ENCODE measurements at places on chromosomes 7 and 10.
A peak's percentile ranks its signal among the peaks of the same experiment; 100 is the strongest.

DNA sequence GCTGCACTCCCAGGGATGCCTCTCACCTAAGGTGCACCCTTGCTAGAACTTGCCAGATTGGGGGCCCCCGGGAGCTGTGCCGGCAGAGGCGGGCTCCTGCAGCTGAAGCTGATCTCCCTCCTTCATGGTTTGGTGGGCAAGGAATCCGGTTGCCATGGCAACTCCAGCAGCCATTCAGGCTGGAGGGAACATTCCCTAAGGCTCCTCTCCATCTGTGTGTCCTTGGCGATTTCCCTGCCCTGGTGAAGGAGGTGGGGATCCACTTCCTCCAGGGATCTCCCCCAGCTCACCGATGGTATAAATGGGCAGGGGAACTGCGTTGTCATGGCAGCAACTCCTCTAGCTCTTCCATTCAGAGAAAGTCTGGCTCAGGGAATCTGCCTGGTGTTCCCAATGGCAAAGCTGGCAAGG is 49.6 kb upstream of the GPR158 start:
- no peak for DNase-seq

DNA sequence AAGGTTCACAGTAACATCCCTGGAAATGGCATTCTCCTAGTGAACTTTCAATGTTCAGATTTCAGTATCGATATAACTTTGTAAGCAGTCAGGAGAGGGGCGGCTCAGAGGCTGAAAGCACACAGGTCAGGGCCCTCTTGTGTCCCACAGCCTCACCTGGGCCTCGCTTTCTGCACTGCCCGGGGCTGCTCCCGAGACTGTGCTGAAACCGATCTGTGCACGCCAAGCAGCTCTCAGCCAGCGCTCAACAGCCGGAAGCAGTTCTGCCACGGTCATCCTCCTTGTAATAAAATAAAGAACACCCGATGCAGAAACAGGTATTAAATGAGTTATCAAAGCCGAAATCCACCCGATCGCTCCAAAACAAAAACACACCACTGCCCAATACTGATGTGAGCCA is 106.0 kb downstream of the DIP2C start:
- no peak for DNase-seq

DNA sequence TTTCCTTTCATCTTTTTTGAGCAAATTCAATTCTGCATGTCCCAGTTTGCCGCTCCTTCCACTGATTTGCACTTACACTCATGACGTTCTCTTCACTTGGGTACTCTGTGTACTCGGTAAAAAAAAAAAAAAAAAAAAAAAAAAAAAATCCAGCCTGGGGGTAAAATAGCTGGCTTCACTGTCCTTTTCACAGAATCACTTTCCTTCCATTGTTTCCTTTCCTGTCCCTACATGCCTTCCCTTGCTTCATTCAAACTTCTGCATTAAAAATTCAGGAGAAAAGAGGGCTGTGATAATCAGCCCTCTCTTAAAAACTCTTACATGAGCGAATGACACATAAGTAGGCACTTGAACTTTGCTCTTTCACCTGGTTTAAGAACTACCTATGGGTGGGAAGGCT is 8.7 kb downstream of the ANKRD1 start:
- DNase-seq = no peak

GRCh38 chr7:96174812-96175211 is 147.1 kb downstream of the SLC25A13 start:
- no peak for DNase-seq

DNA sequence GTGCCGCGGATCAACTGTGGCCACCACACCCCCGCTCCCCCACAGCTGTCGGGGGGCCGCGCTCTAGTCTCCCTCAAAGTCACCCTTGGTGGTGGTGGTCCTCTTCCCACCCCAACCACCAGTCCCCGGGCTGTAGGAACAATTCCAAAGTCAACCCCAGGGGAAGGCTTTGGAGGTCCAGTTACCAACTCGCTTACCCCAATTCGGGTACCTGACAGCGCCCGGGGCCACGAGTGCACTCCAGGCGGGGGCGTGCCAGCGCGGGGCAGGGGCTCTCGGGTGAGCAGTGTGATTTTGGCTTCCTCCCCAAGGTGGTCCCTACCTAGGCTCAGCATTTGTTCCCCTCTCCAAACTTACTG is 584 bp upstream of the ZMIZ1 start:
- DNase-seq = peak; percentile 56

DNA sequence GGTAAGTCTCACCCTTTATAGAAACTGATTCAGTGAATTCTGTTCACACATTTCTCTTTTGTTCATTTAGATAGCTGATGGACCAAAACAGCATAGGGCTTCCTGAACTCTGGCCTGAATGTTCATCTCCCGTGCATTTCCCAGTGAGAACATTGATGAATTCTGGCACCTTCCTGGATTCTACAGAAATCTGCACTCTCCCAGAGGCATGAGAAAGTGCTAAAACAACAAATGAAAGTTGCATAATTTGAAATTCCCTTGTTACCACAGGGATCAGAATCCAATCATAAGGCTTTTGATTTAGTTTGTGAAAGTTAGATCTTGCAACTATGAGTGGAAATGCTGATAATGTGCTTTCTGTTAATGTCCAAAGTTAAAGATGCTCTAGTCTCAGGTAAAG is 29.7 kb upstream of the SCIN start:
- DNase-seq = no peak

GRCh38 chr7:147723536-147723935 is 867.0 kb upstream of the C7orf33 start:
- DNase-seq = no peak

DNA sequence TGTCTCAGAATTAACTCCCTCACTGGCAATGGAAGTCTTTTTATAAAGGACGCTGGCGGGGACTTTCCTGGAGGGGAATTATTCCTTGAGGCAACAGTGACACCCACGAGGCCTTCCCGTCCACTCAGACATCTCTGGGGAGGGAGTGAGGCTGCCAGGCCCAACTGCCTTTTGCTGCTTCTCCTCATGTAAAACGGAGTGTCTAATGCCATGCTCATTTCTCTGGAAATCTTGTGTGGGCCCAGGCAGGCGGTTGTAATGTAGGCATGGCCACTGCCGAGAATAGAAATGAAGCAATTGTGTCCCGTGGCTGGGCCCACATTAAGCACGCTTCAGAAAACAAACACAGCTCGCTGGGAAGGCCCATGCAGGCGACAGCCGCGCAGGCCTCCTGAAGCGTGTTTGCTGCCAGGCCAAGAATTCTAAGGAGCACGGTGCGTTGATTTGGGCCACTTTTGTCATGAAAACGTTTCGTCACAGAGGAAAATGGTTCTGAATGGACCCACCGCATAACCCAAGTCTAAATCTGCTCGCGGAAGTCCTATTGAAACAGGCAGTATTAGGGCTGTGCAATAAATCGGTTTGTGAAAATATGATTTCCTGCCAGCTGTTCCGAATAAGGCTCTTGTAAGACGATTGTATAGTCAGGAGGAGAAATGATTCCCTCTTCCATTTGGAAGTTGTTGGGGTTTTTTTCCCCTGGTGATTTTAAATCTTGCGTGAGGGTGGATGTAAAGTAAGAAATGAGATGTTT is 104.2 kb upstream of the CHST15 start:
- no peak for DNase-seq

- no peak for DNase-seq
Measured at GRCh38 chr7:114823290-114823689, 98.6 kb upstream of the MDFIC start.

GRCh38 chr7:2516194-2516555 is 3.4 kb upstream of the LFNG start:
- no peak for DNase-seq

GRCh38 chr7:102000123-102000522 is 182.7 kb downstream of the CUX1 start:
- DNase-seq = no peak

DNA sequence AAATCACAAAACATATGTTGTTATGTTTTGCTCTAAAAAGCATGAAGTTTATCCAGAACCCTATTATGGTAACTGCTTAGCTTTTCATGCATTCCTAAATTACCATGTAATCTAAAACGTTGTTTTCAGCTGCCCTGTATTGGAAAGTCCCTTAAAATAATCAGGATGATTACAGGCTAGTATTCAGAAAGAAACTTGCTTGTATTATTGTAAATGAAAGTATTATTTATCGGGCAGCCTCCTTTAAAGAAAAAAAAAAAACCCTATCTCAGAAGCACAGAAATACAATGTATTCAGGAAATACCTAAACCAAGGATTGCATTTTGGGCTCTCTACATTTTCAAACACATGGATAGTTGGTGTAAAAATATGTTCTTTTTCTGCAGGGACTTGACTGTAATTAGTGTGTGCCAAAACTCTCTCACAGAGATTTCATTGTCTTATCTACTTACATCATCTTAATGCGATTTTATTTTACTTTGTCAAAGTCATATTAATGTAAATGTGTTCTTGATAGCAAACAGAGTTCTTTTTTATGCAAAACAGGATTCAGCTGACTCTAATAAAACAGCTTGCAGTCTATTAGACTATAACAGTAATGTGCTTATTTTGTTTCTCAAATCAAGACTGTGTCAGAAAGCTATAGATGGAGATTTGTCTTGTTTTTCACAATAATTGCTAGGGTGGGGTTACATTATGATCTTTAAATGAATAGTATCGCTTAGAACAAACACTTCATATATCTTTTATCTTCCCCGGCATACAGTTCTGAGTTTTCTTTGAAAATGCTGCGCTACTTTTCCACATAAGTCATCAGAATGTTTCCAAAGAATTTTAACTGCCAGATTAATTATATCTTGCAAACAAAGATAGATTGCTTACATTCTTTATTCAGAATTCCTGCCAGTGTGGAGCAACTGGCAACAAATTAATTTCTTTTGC is 65.3 kb upstream of the ARID5B start:
- DNase-seq = no peak

GRCh38 chr10:58806970-58807628 is 294.4 kb downstream of the BICC1 start:
- DNase-seq = no peak

DNA sequence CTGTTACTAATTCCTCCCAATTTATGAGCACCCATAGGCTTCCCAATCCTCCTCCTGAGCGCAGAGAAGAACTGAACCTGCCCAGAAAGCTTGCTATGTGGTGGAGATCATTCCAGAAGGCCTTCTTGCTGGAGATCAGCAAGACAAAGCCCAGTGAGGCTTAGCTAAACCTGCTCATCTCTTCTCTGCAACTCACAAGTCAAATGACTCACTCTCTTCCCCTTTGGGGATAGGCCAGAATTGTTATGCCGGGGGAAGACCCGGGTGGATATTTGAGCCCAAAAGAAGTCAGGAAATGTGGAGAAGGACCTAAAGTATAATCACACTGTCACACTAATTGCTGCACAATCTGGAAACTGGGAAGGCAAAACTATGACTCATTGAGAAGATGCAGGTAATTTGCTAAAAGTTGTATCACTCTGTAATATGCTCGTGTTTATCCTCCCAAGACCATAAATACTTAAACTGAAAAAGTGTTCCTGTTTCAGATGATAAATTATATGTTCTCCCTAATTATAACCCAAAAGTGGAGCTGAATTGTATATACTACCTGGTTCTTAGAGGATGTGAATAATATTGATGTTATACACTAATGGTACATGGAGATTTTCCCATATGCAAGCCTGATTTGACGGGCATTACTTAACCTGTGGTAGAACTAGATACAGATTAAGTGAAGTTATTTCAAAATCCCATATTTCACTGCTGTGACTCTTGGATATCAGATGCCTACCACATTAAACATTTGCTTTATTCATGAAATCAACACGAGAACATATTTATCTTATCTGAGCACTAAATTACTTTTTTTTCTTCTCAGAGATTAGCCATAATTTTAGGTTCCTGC is 6.4 kb downstream of the NEBL start:
- DNase-seq = no peak

- no peak for DNase-seq
Measured at GRCh38 chr7:139370301-139370942, 10.7 kb downstream of the LUC7L2 start.

GRCh38 chr7:41568135-41568534 is 134.8 kb downstream of the INHBA start:
- no peak for DNase-seq

GRCh38 chr10:3423384-3423783 is 250.8 kb upstream of the PITRM1 start:
- DNase-seq = no peak

- DNase-seq = no peak
Measured at GRCh38 chr7:92837000-92837749, 802 bp upstream of the CDK6 start.

- DNase-seq = no peak
Measured at GRCh38 chr7:17746020-17746530, 194.2 kb downstream of the SNX13 start.

GRCh38 chr10:21171936-21172541 is 274.9 kb upstream of the NEBL start:
- no peak for DNase-seq

GRCh38 chr10:126309228-126309883 is 78.9 kb downstream of the ADAM12 start:
- no peak for DNase-seq

GRCh38 chr7:139043823-139044812 is 8.3 kb upstream of the ZC3HAV1L start:
- peak; percentile 84 for DNase-seq

GRCh38 chr7:95549818-95550529 is 46.3 kb downstream of the PDK4 start:
- no peak for DNase-seq

DNA sequence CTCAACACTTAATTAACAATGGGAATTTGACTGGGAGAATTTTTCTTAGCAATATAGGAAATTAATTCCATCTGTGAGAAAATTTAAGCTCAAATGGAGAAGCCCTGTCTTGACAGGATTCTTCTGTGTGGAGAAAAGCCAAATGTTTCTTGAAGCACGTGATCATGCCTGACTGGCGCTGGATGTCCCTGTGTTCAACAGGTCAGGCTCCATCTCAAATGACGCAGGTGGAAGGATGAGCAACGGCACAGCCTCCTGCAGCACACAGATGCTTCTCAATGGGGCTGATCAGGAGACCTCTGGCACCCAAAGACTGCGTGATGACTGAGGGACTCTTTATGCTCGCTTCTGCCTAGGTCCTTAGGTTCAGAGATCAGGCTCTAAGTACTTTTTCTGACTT is 143.8 kb downstream of the RSU1 start:
- no peak for DNase-seq

DNA sequence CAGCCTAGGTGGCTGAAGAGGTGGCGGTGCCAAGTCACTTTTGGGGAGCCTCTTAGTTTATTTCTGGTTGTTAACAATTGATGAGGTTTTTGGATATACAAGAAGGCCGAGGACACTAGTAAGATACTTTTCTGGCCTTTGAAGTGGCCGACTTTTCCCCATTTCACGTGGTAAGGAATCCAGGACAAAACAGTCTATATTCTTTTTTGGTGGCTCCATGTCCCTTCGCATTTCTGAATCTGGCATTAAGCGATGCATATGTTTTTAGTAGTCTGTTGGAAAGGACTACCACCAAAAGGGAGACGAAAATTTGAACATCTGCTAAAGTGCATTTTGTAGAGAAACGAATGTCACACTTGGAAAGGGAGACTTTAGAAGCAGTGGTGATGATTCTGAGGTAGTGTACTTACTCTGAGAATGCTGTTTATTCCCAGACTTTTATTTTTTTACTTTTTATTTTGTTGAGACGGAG is 1.5 kb downstream of the MLLT10 start:
- DNase-seq = no peak

DNA sequence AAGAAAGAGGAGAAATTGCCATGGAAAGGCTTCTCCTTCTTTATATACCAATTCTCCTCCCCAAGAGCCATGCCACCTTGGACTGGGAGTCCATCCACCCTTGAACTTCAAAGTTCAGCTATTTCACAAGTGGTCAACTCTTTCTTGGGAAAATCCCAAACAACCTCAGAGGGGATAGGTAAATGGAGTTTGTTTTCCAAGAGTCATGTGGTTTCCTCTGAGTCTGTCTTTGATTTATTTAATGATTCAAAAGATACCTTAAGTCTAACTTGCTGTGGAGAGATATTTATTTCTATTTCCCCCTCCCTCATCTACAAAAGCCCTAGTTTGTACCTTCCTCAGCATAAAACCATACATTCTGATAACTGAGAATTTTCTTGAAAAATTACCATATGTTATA is 758.6 kb upstream of the IGFBP3 start:
- DNase-seq = no peak
